ENCODE measurements at places on chromosomes 6 and 20.
A peak's percentile ranks its signal among the peaks of the same experiment; 100 is the strongest.

GRCh38 chr6:132683543-132683942 lies 24.6 kb upstream of the TAAR1 start:
- DNase-seq, result no peak

DNA sequence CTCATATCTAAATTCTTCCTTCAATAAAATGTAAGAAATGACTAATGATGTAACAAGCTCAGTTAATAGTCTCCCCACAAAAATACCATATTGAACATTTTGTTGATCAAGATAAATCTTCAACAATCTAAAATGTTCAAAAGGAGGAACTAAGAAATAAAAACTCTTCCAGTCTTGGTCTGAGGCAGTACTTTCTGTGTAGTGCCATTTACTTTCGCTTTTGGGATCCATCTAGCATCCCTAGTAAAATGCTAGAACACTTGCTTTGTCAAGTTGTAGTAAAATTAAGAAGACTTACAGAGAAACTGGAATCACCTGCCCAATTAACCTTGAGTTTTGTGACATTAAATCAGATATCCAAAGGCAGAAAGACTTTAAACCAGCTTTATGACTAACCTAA lies 246.4 kb downstream of the KHDRBS2 start:
- DNase-seq, result no peak

DNA sequence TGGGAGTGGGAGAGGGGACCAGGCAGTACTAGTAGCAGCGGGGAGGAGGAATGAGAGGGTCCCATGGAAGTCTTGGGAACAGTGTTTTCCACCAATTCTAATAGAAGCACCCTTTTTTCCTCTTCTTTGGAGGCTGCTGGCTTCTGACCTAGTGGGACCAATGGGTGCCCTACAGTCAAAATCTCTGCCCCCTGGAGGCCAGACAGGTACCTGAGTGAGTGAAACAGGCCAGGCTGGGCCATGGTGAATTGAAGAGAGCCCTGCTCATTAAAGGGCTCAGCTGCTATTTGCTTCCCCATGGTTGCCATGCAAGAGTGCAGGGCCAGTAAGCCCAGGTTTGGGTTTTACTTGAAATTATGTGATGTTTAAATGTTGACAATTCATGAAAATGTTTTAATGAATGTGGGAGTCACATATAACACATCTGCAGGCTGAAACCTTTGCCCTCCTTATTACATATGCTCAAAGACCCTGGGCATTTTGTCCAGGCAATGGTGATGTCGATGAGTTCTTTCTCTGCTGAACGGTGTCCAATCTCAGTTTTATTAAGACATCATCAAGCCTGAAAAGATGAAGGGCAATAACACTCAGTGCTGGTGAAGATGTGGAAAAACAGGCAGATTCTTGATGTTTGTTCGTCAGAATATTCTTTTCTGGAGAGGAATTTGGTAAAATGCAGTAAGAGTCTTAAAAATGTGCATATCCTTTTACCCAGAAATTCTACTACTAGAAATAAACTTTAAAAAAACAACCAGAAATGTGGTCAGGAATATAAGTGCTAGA lies 42.3 kb upstream of the OCSTAMP start:
- DNase-seq, result no peak

DNA sequence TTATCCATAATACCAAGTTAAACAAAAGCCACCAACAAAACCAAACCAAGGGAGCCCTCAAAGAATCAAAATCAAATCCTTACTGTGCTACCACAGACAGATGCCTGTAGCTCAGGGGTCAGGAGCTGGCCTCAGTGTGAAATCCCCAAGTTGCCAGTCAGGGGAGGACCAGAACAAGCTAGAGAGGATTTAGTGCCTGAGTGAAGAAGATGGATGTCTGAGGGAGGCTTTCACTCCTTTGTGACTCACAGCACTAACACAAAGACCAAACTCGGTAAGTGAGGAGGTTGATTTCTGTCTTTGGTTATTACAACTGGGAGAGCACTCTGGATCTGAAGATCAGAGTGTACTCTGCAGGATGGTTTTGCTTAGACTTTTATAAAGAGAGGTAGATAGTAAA lies 189.9 kb upstream of the ZNF184 start:
- no peak for DNase-seq

GRCh38 chr6:18016698-18017097 lies 29.3 kb upstream of the KIF13A start:
- no peak for DNase-seq

DNA sequence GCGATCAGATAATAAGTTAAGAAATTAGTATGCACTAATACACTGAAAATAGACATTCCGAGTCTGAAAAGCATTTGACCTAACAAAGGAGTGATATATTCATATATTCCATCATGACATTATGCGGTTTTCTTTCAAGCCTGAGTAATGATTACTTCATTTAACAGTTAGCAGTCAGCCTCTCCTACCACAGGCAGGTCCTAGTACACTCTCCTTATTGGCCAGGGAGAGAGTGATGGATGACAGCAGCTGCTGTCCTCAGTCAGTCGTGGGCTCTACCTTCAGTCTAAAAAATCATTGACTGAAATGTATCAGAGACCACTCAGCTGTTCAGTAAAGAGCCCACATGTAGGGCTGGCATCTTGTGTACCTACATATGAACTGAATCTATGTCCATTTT lies 33.2 kb upstream of the VGLL2 start:
- DNase-seq, result no peak

DNA sequence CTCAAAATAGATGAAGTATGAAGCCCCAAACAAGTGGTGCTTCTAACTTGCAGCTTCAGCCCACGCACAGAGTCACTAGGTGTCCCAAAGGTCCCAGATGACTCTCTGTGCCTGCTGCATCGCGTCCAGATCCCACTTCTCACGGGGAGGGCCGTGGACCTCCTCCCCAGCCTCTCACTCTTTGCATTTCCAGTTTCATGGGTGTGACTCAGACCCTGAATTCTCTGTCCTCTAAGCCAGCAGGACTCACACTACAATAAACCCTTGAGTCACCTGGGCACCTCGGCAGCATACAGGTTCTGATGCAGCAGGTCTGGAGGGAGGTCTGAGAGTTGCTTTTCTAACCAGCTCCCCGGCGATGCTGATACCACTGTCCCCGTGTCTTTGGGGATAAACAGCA lies 114.0 kb upstream of the RIN2 start:
- DNase-seq, result no peak

GRCh38 chr20:48661575-48662455 lies 166.0 kb downstream of the PREX1 start:
- DNase-seq, result no peak

GRCh38 chr20:59117526-59117925 lies 46.1 kb upstream of the ZNF831 start:
- DNase-seq, result no peak

- no peak for DNase-seq
These were observed 5.7 kb upstream of the TAB2 start for GRCh38 chr6:149311766-149312165.

- no peak for DNase-seq
These were observed 35.2 kb downstream of the FAM184A start for GRCh38 chr6:119043265-119043664.

DNA sequence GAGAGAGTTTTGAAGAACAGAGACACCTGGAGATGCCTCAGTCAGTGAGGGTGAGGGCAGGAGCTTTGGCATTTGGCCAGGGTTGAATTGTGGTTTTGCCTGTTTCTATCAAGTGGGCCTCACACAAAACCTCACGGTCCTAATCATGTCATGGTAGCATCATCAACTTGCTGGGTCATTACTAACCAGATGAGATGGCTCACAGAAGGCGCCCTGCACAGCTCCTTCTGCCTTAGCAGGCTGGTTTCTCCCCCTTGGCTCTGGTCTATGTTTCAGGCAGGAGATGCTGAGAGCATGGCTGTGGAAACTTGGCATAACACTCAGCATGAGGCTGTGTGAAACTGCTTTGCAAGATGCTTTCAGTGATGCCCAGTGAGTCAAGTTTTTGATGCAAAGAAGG lies 99.3 kb downstream of the LRRC1 start:
- no peak for DNase-seq

DNA sequence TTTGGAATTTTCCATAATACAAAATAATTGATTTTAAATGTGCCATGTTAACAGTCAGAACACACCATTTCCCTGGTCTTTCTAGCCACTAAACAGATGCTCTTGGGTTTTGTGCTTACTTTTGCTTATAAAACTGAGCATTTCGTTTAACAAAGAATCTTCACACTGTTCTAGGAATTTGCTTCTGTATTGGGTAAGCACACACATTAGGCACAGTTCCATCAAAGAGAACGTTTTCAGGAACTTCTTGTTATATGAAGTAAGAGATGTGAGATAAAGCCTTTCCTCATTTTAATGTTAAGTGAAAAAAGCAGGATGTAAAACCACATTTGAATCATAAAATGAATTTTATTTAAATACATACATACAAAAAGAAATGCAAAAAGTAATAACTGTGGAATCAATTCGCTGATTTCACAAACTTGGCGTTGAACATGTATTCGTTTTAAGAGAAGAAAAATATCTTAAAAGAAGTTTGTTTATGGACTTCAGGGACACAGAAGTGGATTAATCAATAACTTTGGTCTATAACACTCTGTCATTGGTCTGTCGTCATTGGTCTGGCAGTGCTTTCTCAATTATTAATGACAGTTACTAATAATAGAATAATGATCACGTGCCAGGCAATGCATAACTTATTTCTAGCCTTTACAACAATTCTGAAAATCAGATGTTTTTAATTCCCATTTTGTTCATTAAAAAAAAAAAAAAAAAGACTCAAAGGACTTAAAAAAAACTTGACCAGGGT lies 199.9 kb upstream of the PRDM1 start:
- DNase-seq, result no peak

DNA sequence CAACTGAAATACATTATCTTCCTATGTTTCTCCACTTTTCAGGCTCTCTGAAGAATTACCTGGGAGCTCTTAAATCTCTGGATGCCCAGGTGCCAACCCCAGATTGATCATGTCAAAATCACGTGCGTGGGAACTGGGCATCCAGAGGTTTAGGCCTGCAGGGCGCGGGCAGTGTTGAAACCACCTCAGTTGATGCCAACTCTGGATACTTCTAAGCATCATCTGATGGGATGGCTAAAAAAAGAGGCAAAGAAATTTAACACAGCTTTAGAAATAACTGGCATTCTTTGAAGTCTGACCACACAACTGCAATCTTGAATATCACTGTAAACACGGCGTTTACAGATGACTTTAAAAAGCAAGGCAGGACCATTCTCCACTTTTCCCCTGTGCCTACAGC lies 41.9 kb downstream of the PTGIS start:
- no peak for DNase-seq

DNA sequence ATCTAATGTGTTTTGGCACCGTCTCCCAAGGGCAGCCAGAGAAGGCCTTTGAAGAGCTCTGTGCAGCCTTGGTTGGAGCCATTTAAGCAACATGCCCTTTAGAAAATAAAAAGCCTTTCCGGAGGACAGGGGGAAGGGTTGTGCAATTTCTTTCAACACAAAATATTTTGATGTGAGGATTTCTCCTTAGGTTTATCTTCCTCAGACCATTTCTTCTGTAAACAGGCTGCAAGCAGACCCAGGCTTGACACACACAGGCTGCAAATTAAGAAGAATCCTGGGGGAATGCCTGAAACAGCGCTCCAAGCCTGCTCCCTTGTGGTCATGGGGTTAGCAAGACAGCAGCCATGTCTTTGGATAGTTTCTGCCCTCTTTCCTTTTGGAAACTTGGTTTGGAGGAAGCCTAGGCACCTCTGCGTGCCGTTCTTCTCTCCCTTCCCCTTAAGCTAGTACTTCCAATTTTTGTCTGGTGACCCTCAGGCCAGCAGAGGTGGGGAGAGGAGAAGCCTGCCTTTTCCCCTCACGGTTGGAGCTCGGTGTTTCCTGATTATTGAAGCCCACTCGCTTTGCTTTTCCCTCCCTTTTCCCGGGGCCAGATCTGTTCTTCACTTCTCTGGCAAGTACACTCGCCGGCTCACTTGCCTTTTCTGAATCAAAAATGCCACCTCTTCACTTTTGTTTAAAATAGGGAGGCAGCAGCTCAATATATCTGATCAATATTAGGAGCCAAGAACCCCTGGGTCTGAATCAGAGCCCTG lies 39.6 kb upstream of the NOX3 start:
- peak; percentile 52 for DNase-seq

DNA sequence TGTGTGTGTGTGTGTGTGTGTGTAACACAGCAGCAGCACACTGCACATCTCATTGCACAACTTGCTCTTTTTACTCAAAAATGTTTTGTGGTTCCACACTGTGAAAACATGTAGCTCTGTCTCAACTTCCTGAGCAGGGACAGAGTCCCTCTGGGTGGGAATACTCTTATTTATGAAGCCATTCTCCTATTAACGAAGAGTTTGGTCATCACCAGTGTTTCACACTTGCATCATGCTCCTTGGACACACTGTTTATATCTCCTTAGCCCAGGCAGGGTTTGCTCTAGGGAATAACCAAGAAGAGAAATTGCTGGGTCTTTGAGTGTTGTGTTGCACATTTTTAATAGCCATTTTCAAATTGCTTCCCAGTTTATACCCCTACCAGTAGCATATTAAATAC lies 53.6 kb downstream of the ZNF831 start:
- no peak for DNase-seq

GRCh38 chr20:14113416-14113815 lies 118.1 kb downstream of the MACROD2 start:
- DNase-seq, result peak; percentile 49

- no peak for DNase-seq
These were observed 515.3 kb downstream of the CDKAL1 start for GRCh38 chr6:21049572-21049971.

DNA sequence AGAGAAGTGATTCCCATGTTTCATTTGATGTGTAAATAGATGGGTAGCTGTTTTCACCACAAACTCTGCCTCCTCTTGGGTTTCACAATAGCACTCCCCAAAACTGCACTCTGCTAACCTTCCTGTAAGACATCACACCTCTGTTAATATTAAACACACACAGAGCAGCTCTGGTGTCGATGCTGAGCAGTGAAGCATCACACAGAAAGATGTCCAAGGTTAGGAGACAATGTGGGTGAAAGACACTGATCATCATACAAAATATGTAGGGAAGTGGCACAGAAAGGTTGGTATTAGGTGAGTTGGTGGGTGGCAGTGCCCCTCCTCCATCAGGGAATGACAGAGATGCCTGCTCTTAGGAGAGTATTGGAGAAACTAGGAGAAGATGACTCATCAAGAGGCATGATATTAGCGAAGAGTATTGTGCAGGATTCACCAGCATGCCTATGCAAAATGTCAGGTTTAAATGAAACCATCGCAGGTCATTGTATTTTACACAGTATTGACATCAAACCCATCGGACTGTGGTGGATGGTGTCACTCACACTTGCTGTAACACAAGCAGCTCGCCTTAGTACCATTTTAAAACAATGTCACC lies 199.7 kb downstream of the TBXT start:
- DNase-seq, result no peak
